ENCODE measurements at places on chromosomes 2 and 18.

GRCh38 chr2:229980431-229981184 lies 58.3 kb downstream of the FBXO36 start:
- DNase-seq = no peak

DNA sequence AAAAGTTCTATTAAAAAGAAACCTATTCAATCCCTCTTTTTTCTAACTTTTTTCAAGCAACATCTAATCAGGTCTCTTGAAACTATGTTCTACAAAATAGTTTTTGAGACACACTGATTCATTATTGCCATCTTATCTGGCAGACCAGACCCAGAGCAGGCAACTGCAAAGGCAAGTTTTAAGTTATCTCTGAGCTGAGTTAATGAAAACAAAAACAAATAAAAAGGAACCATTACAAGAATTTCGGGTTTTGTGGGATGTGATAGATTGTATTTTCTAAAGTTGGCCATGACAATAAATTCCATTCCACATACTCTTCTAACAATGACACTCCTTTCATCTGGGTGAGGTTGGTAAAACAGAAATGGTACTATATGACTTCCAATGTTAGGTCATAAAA lies 15.2 kb upstream of the TWSG1 start:
- no peak for DNase-seq

- DNase-seq = no peak
Observed at GRCh38 chr2:189676471-189676870, 2.0 kb downstream of the ANKAR start.

DNA sequence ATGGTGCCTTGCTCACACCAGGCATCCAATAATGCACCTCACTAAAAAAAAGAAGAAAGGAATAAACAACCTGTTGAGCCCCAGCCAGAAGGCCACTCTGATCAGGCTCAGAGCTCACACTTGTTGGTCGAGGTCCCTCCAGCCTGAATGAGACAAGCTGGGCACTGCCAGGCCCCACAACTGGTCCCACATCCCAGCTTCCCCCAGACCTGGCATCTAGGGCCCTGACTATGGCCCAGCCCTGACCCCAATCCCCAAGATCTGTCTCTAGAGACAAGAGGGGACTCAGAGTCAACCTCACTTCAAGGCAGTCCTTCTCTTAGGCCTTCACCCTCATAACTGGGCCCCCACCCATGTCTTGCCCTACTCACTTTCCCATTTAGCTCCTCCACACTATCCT lies 22.4 kb downstream of the TEX51 start:
- DNase-seq = no peak

GRCh38 chr18:76227759-76228158 lies 267.3 kb downstream of the ZNF516 start:
- no peak for DNase-seq

DNA sequence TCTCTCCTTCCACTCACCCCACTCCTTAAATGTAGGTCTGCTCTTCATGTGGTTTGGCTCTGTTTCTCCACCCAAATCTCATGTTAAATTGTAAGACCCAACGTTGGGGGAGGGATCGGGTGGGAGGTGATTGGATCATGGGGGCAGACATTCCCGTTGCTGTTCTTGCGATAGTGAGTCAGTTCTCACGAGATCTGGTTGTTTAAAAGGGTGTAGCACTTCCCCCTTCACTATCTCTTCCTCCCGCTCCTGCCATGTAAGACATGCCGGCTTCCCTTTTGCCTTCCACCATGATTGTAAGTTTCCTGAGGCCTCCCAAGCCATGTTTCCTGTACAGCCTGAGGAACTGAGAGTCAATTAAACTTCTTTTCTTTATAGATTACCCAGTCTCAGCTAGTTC lies 1044.5 kb upstream of the POU3F3 start:
- DNase-seq = no peak

Measured in stimulated activated CD4-positive, alpha-beta T cell treated with anti-CD3 and anti-CD28 coated beads, Interleukin-12 subunit alpha, Interleukin-12 subunit beta, amount 100 ng/mL, for 4 hours (primary cell).